Spinal cord (tissue), 10 donors: ENCODE measurements at places on chromosomes 1 and 21.
A peak's percentile ranks its signal among the peaks of the same experiment; 100 is the strongest.

- DNase-seq, result no peak
- H3K4me3 ChIP-seq, result no peak overlapping the region
- no peaks in the 10 kb centered on the region for H3K27me3 ChIP-seq
- H3K4me1 ChIP-seq, result peaks cover 43% of the 10 kb centered on the region
- peaks cover 87% of the 10 kb centered on the region for H3K36me3 ChIP-seq
Measured at GRCh38 chr1:112698366-112699310, 8.3 kb downstream of the RHOC start.

- no peak overlapping the region for H3K4me3 ChIP-seq
- peaks cover 13% of the 10 kb centered on the region for H3K4me1 ChIP-seq
- peaks cover 3% of the 10 kb centered on the region for H3K36me3 ChIP-seq
- DNase-seq, result no peak
Measured at GRCh38 chr1:165635329-165635728, 4.3 kb downstream of the MGST3 start.

- no peak for DNase-seq
- H3K4me1 ChIP-seq, result peaks cover 18% of the 10 kb centered on the region
Measured at GRCh38 chr21:34671462-34671861, 2.7 kb downstream of the CLIC6 start.

GRCh38 chr1:153548722-153549688, at the start of gene S100A3:
S100A3 (minus strand) TSS chr1:153549258; CDS start chr1:153548485, 773 bp downstream.
- H3K4me1 ChIP-seq, result peaks cover 24% of the 10 kb centered on the region
- H3K4me3 ChIP-seq, result no peak within 1 kb of the TSS
- DNase-seq, result no peak
- no peak within 1 kb of the TSS for H3K27ac ChIP-seq
- H3K27me3 ChIP-seq, result no peaks in the 10 kb centered on the region
- no peaks in the 10 kb centered on the region for H3K36me3 ChIP-seq

- DNase-seq, result peak; percentile 48
- H3K27me3 ChIP-seq, result peaks cover 12% of the 10 kb centered on the region
- no peak overlapping the region for H3K4me3 ChIP-seq
- H3K27ac ChIP-seq, result no peak overlapping the region
- peaks cover 25% of the 10 kb centered on the region for H3K4me1 ChIP-seq
- H3K36me3 ChIP-seq, result no peaks in the 10 kb centered on the region
Measured at GRCh38 chr1:87150143-87150542, 178.5 kb upstream of the LMO4 start.

DNA sequence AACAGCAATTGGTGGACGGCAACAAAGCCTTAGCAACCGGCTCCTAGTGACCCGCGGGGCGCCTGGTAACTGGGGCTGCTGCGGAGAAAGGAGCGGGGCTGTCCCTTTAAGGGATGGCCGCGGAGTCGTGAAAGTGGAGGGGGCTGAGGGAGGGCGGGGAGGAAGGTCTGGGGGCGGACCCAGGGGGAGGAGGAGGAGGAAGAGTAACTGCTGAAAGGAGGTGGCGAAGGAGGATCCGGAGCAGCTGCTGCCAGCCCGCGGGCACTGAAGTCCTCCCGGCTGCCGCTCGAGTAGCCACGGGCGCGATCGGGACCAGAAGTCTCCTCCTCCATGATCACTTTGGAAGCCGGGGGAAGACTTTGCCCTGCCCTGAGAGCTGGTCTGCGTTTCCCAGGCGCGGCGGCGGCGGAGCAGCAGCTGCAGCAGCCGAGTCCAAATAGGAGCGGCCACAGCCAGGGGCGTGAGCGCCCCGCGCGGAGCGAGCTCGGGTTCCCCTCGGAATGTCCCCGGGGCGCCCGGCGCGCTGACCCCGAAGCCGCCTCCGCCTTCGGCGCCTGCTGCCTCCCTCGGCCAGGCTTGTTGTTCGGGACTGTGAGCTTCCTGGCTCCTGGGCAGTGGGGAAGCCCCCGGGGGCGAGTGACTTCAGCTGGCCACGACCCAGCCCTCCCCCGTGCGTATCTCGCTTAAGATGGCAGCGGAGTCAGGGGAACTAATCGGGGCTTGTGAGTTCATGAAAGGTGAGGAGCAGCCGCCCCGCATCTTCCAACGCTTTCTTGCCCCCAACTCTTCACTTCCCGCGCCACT, at the start of gene CDC14A:
Gene CDC14A, plus strand, starts transcription at position 240 of the 804 bp plus-strand sequence. Its CDS starts 449 bp downstream, at position 689.
- H3K4me3 ChIP-seq, result peak within 1 kb of the TSS; percentile 93
- peaks cover 17% of the 10 kb centered on the region for H3K4me1 ChIP-seq
- H3K36me3 ChIP-seq, result no peaks in the 10 kb centered on the region

DNA sequence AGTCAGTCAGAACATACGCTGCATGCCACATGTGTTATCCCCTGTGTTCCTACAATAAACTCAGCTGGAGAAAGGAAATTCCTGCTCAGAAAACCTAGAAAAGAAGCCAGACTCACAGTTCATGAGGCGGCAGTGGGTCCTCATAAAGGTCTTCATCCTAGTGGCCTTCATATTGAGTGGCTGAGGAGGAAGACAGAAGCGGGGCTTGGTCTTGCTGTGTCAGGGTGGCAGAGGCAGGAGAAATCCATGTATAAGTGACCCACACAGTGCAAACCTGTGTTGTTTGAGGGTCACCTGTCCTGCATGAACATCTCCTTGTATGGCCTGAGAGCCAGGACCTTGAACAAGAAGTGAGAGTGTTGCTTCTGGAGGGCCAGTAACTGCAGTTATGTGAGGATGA, 4.0 kb upstream of the WNT3A start:
- no peak for DNase-seq
- peaks cover 43% of the 10 kb centered on the region for H3K27me3 ChIP-seq
- no peaks in the 10 kb centered on the region for H3K36me3 ChIP-seq
- no peak overlapping the region for H3K27ac ChIP-seq
- H3K4me1 ChIP-seq, result peaks cover 13% of the 10 kb centered on the region

GRCh38 chr1:59375321-59376220, 78.7 kb downstream of the FGGY start:
- no peaks in the 10 kb centered on the region for H3K4me1 ChIP-seq
- DNase-seq, result no peak
- no peak overlapping the region for H3K4me3 ChIP-seq
- no peaks in the 10 kb centered on the region for H3K27me3 ChIP-seq
- no peaks in the 10 kb centered on the region for H3K36me3 ChIP-seq

- H3K4me1 ChIP-seq, result no peaks in the 10 kb centered on the region
- no peak overlapping the region for H3K4me3 ChIP-seq
- H3K36me3 ChIP-seq, result no peaks in the 10 kb centered on the region
- H3K27ac ChIP-seq, result no peak overlapping the region
- DNase-seq, result no peak
Measured at GRCh38 chr1:165854101-165854845, 26.9 kb downstream of the UCK2 start.
